Activated gamma-delta T cell (primary cell): ENCODE measurements at places on chromosomes 3 and 15.

- DNase-seq = no peak
Observed at GRCh38 chr15:73996939-73997338, 2.4 kb downstream of the PML start.

DNA sequence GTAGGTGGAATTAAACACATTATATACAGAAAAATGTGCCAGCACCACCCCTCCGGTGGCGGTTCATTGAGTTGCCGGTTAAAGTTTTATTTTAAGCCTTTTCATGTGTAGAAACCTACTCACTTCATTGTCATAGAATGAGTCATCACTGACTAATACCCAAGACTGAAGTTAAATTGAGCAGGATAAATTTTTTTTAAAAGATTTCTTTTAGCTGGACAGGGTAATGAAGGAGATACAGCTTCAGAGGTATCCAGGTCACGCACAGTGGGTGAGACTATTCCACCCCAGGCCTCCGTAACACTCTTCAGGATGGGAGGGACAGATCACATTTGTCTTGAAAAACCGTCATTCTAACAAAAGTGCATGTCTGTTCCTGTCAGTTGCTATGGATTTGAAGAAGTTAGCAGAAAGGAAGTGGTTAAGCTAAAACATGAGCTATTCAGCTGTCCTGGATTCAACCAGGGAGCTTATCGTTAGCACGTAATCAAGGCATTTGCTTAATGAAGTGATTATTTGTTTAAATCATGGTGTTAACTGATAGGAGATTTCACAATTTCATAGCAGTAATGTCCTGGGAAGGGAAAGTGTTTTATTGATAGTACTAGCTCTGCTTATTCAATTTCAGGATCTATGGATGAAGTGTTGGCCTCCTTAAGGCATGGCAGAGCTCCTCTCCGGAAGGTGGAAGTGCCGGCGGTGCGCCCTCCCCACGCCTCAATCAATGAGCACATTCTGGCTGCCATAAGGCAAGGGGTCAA is 23.4 kb downstream of the WHAMM start:
- DNase-seq = no peak

DNA sequence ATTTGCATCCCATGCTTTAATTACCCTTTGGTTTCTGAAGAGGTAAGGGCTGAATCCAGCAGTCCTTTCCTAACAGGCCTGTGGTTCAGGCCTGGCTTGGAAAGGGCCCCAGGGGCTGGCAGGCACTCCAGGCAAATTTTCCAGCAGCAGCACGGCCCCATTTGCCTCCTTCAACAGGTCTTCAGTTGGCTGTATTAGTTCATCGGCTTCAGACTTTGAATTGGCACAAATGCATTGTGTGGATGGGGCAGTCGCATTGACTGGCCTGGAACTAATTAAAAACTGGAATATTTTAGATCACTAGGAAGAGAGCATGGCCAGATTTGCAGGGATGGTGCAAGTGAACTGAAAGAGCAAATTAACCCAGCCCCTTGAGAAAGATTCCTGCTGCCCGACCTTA is 207.8 kb upstream of the MCTP2 start:
- DNase-seq = no peak

GRCh38 chr15:75008629-75009326 is 13.4 kb downstream of the SCAMP5 start:
- DNase-seq = no peak

- DNase-seq = no peak
Observed at GRCh38 chr3:39103791-39104552, 3.5 kb downstream of the GORASP1 start.

DNA sequence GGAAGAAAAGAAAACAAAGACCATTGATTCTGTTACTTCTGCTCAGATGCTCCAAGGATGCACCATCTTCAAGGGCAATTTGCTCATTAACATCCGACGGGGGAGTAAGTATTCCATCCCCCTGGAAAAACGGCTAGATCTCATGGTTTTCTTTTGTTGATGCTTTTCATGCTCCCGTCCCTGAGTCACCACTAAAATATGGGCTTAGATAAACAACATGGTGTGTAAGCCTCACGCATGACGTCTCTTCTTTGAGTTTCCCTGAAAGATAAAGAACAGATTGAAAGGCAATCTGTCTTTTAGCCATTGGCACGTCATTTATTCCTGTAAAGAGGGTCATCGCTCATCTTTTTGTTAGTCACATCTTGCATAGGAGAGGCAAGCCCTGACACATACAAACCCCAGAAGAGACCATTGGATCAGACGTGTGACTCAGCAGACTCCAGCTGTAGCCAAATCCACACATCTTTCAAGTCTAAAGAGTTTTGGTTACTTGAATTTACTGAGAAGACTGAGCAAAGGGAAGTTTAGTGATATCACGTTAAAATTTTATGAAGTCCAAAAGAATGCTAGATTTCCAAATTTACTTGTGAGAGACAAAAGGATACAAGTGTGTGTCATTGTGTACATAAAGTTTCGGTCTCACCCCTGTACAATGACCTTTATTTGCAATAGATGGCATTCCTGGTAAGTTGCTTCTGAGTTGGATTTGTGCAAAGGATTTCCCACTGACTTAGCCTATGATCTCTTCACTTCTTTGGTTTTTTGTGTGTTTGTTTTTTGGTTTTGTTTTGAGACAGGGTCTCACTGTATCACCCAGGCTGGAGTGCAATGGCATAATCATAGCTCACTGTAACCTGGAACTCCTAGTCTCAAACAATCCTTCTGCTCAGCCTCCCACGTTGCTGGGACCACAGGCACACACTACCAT is 110.5 kb downstream of the PGPEP1L start:
- DNase-seq = no peak

DNA sequence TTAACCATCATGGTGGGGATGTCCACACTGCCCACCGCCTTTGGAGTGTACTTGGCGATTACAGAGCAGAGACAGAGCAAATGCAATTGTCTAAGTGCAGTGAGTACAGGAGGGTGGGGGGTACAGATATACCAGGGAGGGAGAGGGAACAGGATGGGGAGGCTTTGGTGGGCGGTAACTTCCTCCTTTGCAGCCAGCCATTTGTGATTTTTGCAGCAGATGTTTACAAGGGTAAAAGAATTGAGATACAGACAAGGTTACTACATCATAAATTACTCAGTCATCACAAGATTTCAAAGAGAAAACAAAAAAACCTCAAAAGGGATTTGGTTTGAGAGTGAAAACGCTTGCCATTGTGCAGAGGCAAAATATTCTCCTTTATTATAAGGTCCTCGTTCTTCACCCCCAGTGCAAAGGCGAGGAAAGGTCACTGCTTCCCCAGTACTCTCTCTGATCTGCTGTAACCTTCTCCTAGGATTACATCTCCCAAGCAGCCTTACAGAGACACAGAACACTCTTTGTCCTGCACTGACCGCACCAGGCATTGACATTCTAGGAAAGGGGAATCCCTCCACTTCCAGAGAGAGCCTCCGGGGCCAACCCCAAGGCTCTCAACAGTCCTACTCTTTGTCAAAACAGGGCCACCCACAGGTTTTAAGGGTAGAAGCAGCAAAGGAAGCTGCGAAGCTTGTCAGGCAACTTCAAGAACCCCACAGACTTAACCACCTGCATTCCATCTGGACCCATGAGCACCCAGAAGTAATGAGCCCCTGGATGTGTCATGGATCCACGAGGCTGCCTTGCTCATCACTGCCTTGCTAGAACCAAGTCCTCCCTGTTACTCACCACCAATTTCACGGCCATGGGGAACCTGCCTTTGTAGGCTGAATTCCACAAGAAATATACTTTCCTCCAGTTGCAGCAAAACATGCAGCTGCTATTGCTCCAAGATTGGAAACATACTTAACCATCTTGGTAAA is 117.3 kb downstream of the ADAMTS17 start:
- DNase-seq = no peak
